GM04504 (cell line): ENCODE measurements at places on chromosomes 4 and X.

DNA sequence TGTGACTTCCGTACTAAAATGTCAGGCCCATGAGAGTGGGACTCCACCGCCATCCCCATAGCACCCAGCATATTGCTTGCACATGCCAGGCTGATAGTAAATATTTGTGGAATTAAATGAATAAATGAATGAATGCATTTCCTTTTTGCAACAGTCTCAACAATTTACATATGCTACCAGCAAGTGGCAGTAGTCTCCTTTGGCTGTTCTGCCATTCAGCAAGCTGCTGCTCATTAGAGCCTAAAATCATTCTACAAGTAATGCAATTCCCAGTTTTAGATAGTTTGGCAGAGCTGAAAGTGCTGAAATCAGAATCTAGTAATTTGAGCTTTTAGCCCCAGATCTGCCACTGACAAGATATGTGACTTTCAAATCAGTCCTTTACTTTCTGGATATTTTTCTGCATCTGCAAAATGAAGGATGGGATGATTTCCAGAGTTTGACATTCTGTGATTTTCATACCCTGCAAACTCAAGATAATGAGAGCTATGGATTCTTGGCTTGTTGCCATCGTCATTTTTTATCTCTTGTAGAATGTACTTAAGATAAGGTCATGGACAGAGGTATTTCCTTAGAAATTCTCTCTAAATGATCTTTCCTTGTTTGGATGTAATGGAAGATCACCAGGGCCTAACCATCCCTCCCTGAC is 35.7 kb upstream of the INTS6L start:
- peak; percentile 12 for DNase-seq

DNA sequence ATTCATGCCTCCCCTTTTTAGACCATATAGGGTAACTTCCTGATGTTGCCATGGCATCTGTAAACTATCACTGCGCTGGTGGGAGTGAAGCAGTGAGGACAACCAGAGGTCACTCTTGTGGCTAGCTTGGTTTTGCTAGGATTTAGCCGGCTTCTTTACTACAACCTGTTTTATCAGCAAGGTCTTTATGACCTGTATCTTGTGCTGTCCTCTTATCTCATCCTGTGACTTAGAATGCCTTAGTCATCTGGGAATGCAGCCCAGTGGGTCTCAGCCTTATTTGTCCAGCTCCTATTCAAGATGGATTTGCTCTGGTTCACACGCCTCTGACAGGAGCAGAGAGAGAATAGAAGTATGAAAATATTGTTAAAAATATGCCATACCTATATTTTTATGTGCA is 355.7 kb downstream of the ADGRL3 start:
- DNase-seq, result no peak

- no peak for DNase-seq
Measured at GRCh38 chrX:69015564-69016292, 149.5 kb downstream of the PJA1 start.

- no peak for DNase-seq
Measured at GRCh38 chrX:17812763-17813162, 48.3 kb downstream of the RAI2 start.

- peak; percentile 35 for DNase-seq
Measured at GRCh38 chrX:68440940-68441339, 7.6 kb upstream of the OPHN1 start.

DNA sequence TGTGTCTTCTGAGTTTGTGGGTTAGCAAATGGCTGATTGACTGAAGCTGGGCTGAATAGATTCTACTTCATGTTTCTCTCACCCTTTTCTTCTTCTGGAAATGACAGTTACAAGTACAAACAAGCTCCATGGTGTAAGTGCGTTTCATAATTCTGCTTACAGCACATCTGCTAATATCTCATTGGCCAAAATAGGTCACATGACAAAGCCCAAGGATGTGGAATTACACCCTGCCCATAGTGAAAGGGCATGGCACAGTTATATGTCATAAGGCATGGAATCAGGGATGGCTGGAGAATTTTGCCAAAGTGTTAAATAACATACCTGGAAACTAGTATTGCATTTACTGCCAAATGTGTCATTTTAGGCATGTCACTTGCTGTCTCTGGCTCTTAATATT is 327.2 kb downstream of the NKX6-1 start:
- DNase-seq, result no peak

DNA sequence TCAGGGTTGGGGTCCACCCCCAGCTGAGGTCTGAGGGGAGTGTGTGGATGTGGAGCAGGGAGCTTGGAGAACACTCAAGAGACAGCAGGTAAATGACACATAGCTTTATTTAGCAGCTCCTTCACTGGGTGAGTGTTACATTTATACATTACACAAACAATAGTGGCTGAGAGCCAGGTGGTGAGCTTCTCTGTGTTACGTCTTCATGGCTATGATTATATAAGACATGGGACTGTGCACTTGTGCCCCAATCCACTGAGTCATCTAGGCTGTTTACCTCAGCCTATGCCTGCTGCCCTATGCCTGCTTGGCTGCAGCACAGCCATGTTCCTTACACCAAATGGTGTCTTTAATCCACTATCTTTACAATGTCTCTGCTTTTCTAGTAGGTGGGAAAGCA is 459.6 kb downstream of the AFF2 start:
- DNase-seq, result no peak

GRCh38 chrX:30183554-30183953 is 31.8 kb upstream of the MAGEB2 start:
- no peak for DNase-seq

DNA sequence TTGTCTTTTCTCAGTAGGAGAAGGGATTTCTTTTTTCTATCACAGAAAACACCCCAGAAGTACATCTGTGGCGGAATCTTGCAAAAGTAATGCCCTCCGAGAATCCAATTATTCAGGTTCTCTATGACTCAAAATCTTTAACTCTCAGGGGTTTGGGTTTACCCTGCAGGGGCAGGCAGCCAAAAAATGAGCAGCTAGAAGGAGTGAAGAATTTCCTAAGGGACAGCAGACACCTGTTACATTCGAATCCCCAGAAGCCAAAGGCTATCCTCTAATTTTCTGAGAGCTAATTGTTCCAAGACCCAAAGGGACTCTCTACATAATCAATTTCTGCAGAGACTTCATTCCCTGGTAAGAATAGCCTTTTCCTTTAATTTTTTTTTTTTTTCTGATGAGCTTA is 27.5 kb upstream of the CBR4 start:
- DNase-seq, result no peak

- no peak for DNase-seq
Measured at GRCh38 chrX:8879750-8880149, 78.6 kb upstream of the FAM9A start.

GRCh38 chr4:159197260-159197884 is 94.5 kb downstream of the RAPGEF2 start:
- no peak for DNase-seq

DNA sequence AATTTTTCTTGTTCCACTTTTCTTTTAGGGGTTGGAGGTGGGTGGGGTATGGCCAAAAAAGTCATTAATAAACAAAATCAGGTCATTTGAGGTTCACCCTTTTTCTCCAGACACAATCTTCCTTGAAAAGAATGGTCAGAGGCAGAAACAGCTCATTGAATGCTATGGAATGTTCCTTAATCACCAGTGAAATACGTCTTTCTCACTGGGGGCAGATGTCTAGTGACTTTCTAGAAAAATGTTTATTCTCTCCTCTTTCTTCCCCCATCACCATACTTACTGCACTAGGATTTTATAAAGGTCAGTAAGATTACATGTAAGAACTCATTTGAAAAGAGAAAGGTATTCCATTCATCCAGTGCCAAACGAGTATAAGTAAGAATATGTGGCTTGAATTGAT is 44.5 kb downstream of the MGST2 start:
- DNase-seq, result no peak

DNA sequence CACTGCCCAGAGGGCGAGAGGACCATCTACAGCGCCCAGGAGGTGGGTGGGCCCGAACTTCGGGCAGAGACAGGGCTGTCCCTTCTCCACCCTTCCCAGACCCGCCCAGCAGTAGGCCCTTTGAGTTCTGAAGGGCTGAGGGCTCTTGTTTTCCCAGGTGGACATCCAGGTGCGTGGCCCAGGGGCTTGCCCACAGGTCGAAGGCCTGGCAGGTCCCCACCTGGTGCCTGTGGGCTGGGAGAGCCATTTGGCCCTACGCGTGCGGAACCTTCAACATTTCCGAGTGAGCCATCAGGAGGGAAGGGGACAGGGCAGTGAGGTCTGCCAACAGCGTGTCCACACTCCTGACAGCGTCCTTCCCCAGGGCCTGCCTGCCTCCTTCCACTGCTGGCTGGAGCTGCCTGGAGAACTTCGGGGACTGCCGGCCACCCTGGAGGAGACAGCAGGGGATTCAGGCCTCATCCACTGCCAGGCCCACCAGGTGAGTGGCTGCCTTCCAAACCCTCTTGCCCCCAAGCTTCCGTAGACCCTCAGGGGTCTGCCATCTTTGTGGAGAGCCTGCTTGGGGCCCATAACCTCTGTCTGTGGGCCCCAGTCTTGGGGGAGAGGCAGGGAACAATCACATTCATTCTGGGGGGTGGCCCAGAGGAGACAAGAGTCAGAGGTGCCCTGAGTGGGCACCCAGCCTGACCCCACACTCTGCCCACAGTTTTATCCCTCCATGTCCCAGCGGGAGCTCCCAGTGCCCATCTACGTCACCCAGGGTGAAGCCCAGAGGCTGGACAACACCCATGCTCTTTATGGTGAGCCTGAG is 6.8 kb downstream of the PLXNB3 start:
- DNase-seq, result no peak

GRCh38 chr4:73751166-73751565 is 10.8 kb downstream of the CXCL8 start:
- no peak for DNase-seq

GRCh38 chr4:21083413-21083812 is 383.2 kb downstream of the PACRGL start:
- no peak for DNase-seq

DNA sequence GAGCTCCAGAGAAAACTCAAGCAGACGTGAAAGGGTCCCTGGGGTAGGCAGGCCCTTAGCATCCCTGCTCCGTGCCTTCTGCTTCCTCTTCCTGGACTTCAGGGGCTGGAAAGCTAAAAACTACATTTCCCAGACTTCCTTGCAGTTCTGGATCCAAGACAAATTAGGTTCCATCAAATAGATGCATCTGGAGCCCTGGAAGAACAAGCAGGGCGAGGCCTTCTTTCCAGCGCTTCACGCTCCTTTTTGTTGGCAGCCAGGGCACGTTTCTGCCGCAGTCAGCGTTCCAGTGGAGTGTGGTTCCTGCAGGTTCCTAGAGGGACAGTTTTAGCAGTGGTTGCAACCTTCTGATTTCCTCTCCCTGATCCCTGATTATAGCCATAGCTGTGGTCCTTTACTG is 53.6 kb upstream of the MSX1 start:
- no peak for DNase-seq

GRCh38 chr4:53191997-53192396 is 173.9 kb downstream of the SCFD2 start:
- DNase-seq, result no peak

DNA sequence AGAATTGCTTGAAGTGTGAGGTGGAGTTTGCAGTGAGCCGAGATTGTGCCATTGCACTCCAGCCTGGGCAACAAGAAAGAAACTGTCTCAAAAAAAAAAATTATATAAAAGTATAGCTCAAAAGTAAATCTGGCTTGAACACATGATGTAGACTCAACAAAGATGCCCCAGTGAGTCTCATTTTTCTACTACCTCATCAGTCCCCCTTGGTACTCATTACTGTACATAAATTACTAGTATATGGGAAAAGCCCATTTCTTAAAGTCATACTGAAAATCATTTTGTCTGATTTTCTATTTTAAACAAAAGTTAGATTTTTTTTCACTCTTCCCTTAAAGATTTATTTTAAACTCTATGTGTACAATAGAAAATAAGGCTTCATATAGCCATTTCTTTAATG is 39.2 kb downstream of the FAM241A start:
- DNase-seq, result no peak

DNA sequence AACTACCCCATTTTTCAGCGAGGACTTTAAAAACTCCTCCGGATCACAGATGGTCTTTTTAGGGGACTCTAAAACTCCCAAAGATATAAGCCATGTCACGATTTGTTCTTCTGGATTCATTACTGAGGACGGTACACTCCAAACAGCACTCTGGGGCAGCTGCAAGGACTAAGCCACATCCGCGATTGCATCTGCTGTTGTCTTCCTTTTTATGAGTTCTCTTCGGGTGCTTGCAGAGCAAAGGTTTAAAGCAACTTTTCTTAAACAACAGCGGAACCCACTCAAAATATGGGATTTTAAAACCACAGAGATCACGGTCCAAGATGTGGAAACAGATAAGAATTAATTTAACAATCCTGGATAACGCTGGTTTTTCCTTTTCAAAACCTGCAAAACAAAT is at the start of gene ARHGEF6:
Gene ARHGEF6, minus strand, starts transcription at position 170 of the 400 bp plus-strand sequence. Its CDS starts 50 bp downstream, at position 120.
- DNase-seq, result no peak

- DNase-seq, result no peak
Measured at GRCh38 chrX:6803607-6804006, 268.7 kb upstream of the VCX3A start.

DNA sequence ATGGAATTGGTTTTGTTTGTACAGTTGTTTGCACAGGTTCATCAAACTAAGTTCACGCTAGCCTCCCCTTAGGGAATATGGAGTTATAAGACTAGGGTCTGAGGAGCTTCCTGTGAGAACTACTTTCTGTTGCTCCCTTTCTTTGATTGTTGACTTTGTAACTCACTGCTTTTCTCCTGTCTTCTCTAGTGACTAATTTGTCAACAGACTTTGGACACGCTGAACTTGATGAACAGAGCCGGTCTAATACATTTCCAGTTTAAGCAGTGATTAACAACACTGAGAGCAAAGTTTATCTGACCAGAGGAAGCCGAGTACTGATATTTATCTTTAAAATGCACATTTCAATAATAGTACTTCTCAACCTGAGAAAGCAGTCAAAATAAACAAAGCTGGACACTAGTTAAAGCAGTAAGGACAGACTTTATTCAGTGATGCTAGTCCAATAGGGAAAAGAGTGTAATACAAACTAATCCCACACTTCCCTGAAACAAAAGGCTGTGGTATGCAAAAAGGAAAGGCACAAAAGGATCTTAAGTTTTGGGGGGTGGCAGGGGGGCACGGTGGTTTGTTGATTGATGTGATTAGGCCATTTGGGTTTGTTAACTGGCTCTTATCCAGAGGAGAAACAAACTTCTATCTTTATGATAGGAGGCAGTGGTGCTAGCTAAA is 2.7 kb upstream of the NUDT9 start:
- DNase-seq, result no peak

DNA sequence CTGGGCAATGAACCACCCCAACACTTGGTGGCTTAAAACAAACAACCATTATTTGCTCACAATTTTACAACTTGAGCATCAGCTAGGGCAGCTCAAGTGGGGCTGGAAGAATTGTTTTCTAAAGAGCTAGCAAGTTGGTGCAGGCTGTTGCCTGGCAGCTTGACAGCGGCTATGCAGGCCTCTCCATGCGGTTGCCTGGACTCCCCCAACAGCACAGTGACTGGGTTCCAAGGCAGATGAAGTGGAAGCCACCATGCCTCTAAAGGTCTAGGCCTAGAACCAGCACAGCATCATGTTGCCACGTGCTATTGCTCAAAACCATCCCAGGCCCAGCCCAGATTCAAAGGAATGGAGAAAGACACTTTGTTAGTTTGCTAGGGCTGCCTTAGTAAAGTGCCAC is 114.8 kb downstream of the BCOR start:
- DNase-seq, result no peak

- DNase-seq, result no peak
Measured at GRCh38 chrX:110188701-110189558, 129.0 kb downstream of the AMMECR1 start.
